ENCODE measurements at places on chromosomes 7 and 10.

GRCh38 chr10:70227548-70228320, 5.5 kb downstream of the PPA1 start:
- no peak for DNase-seq

DNA sequence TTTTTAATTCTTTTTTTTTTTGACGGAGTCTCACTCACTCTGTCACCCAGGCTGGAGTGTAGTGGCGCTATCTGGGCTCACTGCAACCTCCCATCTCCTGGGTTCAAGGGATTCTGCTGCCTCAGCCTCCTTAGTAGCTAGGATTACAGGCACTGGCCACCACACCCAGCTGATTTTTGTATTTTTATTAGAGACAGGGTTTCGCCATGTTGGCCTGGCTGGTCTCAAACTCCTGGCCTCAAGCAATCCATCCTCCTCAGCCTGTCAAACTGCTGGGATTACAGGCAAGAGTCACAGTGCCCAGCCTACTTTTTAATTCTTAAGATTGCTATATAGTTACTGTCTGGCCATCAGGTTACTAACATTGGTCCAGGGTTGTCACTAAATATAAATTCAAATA, 59.6 kb downstream of the ZNF277 start:
- no peak for DNase-seq

GRCh38 chr10:60454336-60454735, 64.7 kb upstream of the ANK3 start:
- DNase-seq: no peak

GRCh38 chr7:155972651-155973390, 160.6 kb upstream of the SHH start:
- DNase-seq: no peak

DNA sequence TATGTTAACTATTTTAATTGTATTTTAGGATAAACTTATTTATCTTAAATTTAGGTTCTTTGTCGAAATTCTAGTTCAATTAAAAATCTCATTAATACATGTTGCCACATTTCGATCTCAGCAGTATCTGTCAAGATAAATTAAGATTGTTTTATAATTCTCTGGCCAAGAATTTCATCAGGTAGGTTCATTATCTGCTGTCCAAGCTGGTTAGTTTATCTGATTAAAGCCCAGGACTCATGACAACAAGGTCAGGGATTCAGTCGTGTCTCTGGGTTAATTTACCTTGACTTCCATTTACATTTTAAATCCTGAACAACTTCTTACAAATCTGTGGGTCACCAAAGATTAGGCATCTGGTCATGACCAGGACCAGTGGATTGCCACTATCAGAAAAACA, 7.6 kb downstream of the STEAP4 start:
- DNase-seq: no peak

DNA sequence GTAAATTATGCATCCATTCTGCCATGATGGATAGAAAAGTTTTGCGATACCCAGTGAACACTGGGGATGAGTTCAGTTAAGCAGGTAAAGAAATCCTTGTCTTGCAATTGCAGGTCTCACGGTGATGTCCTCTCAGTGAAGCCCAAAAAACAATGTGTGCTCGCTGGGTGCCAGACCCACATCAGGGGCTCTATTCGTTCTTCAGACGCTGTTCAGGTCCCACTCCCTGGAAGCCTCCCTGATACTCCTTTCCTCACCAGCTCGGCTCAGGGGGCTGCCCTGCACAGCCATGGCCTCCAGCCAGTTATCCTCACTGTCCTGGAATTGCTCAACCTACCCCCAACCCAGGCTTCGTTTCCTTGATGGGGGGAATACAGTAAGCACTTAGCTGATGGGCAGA, 323.5 kb downstream of the ADARB2 start:
- no peak for DNase-seq

GRCh38 chr7:28858206-28858605, 99.9 kb downstream of the TRIL start:
- no peak for DNase-seq

GRCh38 chr7:113366122-113366521, 247.8 kb upstream of the SMIM30 start:
- DNase-seq: no peak

DNA sequence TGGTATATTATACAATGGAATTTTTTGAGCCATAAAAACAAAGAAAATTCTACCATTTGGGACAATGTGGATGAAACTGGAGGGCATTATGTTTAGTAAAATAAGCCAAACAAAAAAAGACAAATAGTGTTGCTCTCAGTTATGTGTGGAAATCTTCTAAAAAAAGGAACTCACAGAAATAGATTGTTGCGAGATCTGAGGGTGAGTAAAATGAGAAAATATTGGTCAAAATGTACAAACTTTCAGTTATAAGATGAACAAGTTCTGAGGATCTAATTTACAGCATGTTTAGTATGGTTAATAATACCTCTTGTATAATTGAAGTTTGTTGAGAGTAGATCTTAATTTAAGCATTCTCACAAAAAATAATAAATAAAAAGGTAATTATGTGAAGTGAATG, 291.2 kb downstream of the KIF20B start:
- DNase-seq: no peak

- DNase-seq: no peak
These were observed 13.4 kb downstream of the BRI3 start for GRCh38 chr7:98294798-98295382.

DNA sequence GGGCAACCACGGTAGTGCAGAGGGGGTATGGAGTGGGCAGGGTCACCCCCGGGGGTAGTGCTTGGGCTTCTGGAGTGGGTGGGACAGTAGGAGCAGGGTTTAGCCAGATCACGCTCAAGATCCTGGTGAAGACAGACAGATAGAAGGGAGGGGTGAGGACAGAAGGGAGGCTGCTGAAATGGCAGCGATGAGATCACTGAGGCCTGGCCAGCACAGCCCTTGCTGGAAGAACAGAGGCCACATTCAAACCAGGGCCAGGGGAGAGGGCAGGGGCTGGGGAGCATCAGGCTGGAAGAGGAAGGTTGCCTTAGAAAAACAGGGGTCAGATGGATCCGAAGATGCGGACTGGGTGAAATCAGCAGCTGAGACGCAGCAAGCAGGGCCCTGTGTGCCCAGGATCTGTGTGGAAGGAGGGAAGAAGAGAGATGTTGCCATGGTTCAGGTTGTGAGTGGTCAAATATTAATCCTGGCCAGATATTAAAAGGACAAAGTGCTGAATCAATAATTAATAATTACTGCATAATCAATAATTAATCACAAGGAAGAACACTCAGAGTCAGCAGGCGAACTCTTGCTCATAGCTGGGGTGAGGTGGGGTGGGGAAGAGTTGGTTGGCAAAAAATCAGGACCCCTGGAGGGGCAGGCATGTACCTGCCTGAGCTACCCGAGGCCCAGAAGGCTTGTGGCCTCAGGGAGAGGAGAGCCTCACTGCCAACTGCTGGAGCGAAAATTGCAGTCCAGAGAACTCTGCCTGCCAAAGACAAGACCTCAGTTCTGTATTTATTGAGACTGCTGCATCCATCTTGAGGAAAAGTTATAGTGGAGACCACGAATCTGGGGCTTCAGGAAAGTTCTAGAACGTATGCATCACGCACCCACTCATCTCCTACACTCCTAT, 105.7 kb downstream of the GRB10 start:
- peak; percentile 84 for DNase-seq

- DNase-seq: peak; percentile 68
These were observed 213.4 kb downstream of the USP6NL start for GRCh38 chr10:11397980-11398580.

- no peak for DNase-seq
These were observed 161.5 kb upstream of the SH2B2 start for GRCh38 chr7:102125127-102125596.

DNA sequence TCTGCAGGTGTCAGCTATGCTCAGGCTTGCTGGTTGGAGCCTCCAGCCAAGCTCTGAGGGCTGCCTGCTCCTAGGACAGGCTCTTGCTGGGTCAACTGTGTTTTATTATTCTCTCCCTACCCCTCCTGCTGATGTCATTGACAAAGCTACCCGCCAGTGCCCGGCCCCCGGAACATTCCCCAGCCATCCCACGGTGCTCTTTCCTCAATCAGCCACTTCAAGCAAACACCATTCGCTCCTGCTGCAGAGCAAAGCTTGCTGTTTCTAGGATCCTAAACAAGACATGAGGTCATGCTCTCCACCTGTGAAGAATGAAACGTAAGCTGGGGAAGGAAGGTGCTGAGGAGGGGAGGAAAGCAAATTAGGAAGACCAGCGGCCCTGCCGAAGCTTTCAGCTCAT, 2.1 kb upstream of the C10orf71 start:
- DNase-seq: no peak

GRCh38 chr10:123119081-123119480, 16.7 kb upstream of the HMX3 start:
- no peak for DNase-seq

DNA sequence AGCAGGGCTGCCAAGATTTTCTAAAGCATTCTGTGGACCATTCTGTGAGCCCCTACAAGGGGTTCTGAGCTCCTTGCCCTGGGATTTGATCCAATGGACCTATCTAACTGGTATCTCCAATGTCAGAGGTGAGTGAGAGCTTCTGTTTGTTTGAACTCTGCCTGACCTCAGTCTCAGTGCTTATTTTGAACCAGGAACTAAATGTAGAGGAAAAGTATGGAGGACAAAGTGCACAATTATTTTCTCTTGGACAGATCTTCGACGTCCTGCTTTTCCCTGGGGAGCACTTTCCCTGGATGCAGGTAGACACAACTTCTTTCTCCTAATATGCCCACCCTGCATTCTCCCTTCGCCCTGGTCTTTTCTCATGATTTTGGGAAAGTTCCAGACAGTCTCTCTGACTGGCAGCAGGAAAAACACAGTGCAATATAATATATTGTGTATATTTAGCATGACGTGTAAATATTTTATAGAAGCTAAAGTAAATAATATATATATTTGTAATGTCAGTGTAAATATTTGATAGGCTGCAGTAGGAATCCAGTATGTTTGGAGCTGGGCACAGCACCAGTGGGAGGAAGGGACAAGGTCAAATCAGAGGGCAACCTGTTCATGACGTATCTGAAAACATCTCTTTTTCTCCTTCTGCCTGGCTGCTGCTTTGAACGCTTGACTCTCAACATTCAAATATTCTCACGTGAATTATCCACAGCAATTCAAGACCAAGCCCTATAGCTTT, 184.0 kb upstream of the LYZL1 start:
- DNase-seq: no peak

- DNase-seq: no peak
These were observed 66.3 kb upstream of the CAV2 start for GRCh38 chr7:116433246-116433645.

GRCh38 chr7:133699386-133699785, 427.8 kb upstream of the LRGUK start:
- DNase-seq: no peak

- DNase-seq: peak; percentile 51
These were observed 7.1 kb downstream of the BAG3 start for GRCh38 chr10:119658274-119658673.

- peak; percentile 88 for DNase-seq
These were observed 621 bp upstream of the FAM13C start for GRCh38 chr10:59362959-59363381.

- DNase-seq: peak; percentile 43
These were observed 235.9 kb downstream of the COBL start for GRCh38 chr7:51080622-51081269.

- DNase-seq: no peak
These were observed 27.8 kb downstream of the TMEM236 start for GRCh38 chr10:17779784-17780183.

GRCh38 chr7:128931190-128931798, 6.4 kb upstream of the IRF5 start:
- no peak for DNase-seq

GRCh38 chr10:110458266-110458920, 39.3 kb upstream of the DUSP5 start:
- no peak for DNase-seq

GRCh38 chr10:103960103-103960502, 6.8 kb upstream of the SLK start:
- DNase-seq: no peak

DNA sequence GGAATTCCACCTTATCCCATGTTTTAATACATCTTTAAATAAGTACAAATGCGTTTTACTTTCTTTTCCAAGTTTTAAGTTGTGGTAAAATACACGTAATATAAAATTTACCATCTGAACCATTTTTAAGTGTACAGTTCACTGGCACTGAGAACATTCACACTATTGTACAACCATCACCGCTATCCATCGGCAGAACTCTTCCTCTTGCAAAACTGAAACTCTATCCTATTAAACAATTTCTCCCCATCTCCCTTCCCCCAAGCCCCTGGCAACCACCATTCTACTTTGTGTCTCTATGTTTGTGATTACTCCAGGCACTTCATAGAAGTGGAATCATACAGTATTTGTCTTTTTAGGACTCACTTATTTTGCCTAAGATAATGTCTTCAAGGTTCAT, 33.8 kb downstream of the HIP1 start:
- no peak for DNase-seq

DNA sequence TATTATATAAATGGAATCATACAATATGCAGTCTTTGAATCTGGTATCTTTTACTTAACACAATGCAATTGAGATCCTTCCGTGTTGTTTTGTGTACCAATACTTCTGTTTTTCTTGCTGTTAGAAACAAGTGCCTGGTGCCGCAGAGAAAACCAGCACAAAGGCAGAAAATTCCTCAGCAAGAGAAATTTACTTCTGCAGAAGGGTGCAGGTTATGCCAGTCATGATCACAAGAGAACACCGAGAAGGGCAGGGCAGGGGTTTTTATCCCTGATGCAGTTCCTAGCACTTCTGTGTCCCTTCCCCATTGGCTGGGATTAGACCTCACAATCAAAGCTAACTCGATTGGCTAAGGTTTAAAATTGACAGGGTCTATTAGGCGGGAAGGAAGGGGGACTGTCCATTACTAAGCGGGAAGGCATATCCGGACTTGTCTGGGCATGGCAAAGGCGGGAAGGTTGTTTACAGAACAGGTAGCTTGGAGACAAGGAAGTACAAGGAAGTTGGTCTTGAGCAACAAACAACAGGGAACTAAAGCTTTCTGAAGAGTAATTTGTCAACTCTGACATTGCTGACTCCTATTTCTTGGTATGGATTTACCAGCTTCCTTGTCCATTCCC, 2.4 kb upstream of the ZNF33B start:
- no peak for DNase-seq

DNA sequence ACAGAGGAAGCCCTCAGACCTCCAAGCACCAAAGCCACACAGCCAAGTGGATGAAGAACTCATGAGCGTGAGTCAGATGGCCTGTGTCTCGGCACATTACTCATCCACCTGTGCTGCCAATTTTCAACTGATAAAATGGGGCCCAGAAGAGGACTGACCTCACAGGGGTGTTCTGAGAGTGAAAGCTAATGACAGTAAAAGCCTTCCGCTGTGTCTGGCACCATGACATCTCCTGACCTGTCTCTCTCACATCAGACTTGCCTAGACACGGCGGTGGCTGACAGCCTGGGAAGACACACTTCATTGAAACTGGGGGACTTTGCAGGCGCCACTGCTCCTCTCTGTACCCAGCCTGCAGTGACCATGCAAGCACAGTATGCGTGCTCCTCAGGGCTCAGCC, 8.3 kb upstream of the SLC18A3 start:
- DNase-seq: no peak

Data from pons (tissue), 1 donor.